ENCODE measurements at places on chromosomes 12 and 14.

DNA sequence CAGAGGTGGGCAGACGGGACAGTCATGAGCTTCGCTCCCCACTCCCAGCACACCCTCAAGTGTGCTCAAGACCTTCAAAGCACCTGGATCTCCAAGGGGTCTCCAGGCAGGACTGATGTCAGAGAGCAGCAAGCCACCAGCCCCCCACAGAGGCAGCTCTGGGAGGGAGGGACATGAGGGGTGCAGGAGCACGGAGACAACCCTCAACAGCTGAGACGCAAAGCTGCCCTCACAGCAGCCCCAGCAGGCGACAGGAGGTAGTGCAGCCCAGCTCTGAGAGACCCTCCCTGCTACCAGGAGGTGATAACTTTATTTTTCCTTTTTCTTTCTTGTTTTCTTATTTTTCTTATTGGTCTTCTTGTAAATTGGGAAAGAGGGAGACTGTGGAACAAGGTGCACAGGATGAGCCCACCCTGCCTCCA, 17.9 kb downstream of the SIVA1 start:
- no peak for DNase-seq

- DNase-seq, result no peak
Measured at GRCh38 chr14:63632932-63633514, 8.6 kb downstream of the WDR89 start.

- no peak for DNase-seq
Measured at GRCh38 chr12:48795550-48796455, 6.9 kb upstream of the ADCY6 start.

DNA sequence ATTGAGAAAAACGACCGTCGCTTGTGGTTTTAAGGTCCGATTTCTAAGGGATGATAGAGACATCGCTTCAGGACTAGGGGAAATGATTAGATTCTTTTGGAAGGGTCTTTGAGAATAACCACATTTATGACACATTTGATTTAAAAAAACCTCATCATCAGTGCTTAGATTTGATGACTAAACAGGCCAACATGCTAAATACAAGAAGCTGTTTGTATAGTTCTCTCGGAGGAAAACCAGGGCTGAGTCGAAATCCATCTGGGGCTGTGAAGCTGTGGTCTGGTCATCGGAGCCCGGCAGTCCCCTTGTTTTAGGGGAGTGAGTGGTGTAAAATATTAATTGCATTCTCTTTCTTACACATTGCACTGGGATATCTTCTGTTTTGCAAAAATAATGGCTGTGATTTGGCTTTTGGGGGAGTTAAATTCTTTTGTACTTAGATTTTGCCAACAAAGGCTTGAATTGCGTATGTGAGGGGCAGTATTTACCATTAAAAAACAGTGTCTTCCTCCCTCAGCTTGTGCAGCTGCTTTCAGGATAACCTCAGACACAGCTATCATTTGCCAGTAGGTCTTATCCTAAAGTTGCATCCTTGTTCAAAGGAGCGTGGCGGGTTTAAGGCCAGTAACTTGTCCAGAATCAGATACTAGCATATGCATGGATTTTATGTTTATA, 550 bp downstream of the GNG2 start:
- DNase-seq, result no peak

DNA sequence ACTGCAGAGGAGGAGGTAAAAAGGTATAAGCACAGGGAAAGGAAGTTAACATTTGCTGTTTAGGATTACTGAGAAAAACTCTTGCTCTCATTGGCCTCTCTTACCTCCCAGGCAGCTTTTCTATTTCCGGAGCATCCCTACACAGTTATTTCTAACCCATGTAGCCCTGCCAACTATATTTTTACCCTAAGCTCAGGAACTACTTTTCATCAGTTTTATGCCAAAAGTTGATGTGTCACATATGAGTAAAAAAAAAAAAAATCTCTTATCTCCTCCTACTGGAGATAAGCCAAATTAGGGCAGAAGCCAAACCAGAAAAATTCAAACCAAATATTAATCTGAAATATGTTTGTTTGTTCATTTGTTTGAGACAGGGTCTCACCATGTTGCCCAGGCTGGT, 34.4 kb upstream of the PSMA6 start:
- no peak for DNase-seq
